Panc1 (cell line): ENCODE measurements at places on chromosomes 7 and 10.

- DNase-seq, result no peak
Measured at GRCh38 chr10:110651044-110651958, 7.2 kb downstream of the RBM20 start.

- no peak for DNase-seq
Measured at GRCh38 chr10:69696073-69696731, 66.2 kb downstream of the FAM241B start.

DNA sequence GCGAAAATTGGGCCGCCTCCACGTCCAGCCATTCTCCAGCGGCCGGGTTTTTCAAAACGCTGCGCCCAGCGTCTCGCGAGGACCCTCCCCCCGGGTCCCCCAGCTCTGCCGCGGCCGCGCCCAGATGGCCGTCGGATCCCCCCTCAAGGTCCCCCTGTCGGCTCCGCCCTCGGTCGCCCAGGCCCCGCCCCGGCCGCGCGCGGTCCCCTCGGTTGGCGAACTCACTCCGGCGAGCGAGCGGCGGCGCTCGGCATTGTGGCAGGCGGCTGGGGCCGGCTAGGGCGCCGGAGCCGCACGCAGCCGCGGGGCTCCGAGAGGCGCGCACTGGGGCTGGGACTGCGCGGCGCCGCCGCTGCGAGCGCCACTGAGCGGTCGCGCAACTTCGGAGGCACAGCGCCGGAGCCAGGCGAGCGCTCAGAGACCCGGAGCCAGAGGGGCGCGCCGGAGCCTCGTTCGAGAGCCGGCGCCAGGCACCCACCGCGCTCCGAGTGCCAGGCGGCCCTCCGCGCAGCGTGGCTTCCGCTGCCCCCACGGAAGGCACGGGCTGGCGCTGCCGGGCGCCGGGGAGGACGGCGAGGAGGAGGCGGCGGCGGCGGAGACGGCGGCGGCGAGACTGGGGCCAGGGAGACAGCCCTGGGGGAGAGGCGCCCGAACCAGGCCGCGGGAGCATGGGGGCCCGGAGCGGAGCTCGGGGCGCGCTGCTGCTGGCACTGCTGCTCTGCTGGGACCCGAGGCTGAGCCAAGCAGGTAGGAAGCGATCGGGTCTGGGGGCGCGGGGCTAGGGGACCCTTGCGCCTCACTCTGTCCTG lies at the start of gene UNC5B:
Gene UNC5B, plus strand, starts transcription at position 253 of the 809 bp plus-strand sequence. Its CDS starts 416 bp downstream, at position 669.
- DNase-seq, result no peak

DNA sequence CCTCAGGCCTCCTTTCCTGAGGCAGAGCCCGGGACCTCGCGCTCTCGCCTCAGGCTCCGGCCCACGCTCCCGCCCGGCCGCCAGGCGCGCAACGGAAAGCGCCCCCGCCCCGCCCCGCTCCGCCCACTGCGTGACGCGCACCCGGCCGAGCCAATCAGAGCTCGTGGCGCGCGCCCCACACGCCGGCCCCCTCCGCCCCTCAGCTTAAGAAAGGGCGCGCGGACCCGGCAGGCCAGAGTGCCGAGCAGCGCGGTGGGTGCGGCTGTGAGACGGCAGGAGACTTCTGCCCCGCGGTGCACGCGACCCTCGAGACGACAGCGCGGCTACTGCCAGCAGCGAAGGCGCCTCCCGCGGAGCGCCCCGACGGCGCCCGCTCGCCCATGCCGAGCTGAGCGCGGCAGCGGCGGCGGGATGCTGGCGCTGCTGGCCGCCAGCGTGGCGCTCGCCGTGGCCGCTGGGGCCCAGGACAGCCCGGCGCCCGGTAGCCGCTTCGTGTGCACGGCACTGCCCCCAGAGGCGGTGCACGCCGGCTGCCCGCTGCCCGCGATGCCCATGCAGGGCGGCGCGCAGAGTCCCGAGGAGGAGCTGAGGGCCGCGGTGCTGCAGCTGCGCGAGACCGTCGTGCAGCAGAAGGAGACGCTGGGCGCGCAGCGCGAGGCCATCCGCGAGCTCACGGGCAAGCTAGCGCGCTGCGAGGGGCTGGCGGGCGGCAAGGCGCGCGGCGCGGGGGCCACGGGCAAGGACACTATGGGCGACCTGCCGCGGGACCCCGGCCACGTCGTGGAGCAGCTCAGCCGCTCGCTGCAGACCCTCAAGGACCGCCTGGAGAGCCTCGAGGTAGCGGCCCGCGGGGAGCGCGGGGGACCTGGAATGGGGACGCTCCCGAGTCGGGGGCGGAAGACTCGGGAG lies at the start of gene NPTX2:
Gene NPTX2, plus strand, starts transcription at position 235 of the 909 bp plus-strand sequence. Its CDS starts 177 bp downstream, at position 412.
- no peak for DNase-seq

GRCh38 chr7:7157177-7157886 lies 25.0 kb upstream of the C1GALT1 start:
- DNase-seq, result no peak

- DNase-seq, result no peak
Measured at GRCh38 chr7:134946260-134946659, 40.0 kb upstream of the AGBL3 start.

DNA sequence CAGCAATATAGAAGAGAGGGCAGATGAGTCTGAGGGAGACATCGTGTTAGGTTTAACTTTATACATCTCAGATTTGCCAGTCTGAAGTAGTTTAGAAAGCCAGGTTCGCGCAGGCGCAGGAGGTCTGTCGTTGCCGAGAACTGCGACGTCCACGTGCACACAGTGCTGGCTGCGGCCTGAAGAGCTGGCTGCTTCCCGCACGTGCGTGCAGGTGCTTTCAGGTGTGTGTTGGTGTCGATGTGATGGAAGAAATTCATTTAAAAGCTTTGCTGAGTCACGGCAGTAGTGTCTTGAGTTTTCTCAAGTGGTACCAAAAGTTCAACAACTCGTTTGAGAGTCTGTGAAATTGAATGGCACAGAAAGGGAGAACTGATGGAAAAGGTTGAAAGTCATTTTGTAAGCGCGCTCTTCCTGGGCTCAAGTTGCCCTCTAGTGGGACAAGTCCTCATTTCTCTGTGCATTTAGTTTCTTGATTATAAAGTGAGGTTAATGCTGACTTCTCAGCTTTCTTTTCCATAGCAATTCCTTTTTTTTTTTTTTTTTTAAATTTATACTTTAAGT lies 18.6 kb downstream of the WDR37 start:
- DNase-seq, result no peak
